ENCODE measurements at places on chromosomes 6 and 20.

DNA sequence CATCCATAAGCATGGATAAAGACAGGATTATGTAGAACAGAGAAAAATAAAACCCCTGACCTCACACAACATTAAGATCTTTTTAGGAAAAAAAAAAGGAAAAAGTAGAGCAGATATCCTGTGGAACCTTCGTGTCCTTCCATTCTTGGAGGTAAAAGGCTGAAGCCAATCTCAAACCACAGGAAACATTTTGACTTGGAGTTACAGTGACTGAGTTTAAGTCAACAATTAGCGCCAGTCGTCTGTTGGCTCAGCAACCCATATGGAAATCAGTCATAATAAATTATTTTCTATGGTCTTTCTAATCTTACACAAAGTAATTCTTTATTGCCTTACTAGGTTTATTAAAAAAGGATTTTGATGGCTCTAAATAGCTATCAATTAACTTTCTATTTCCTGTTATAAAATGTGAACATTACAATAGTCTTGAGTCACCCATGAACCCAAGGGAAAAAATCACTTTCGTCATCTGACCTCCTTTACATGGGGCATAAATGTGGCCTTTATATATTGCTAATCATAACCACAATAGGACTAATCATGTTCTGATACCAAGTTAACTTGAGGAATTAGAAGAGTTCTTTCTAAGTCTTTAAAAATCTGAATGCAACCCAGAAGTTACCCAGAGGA, 592.9 kb downstream of the TFAP2B start:
- no peak for DNase-seq

DNA sequence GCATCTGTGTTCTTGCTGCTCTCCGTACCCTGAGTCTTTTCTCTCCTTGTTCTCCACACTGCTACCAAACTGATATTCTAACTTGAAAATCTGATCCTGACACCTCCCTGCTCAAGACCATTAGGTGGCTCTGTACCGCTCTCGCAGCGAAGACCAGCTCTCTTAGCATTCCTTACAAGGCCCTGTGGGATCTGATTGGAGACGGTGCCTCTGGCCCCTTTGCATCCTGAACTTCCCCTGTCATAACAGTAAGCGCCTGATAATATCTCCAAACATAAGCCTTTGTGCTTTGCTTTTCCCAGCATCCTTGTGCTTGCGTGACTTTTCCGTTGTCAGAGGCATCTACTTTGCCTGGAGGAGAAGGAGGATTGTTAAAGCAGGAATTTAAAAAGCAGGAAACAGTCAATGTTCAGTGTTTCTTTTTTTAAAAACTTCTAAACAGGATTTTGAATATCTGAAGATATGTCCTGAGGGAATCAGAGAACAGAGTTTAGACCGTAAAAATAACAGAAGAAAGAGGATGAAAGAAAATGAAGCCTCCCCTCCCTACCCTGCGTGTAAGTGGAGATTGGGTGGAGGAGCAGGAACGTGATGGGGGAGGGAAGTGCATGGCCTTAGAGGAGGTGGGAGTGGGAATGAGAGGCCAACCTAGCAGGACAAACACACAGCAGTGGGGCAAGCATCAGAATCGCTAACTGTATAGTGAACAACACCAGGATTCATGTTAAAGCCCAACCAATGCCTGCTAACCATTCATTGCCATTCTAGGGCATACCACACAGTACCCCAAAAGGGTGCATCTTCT, 89.2 kb upstream of the STMND1 start:
- DNase-seq: no peak

GRCh38 chr6:80639181-80639629, 532.7 kb downstream of the BCKDHB start:
- DNase-seq: no peak

DNA sequence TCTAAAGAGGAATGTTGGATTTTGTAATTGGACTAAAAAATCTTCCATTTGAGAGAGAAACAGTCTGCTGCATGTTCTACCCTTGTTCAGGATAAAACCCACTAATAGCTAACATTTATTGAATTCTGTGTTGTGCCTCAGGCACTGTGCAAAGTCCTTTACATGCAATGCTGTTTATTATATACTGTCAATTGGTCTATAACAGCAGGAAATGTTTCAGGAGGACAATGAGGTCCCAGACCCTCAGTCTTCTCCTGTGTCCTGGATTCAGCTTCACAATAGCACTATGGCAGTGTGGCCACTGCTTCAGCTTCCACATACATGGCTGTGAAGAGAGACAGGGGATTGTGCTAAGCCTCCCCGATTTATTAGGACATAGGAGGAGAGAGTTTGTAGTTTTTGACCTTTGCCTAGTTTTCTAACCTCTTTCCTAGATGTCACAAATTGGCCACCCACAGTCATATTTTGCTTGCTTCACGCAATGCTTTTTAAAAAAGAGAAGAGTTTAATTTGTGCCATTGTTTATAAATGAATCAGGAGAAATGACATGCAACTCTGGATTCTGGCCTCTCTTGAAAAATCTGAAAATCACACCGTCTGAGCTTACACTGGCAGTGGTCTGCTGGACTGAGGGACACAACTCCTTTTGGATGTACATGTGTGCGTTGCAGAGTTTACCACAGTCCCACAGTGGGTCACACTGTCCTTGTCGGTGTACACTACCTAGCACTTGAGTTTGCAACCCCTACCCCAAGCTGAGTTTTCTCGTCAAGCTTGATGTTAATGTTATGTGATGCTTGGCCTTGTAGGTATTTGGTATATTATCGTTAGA, 11.3 kb downstream of the PTPN1 start:
- no peak for DNase-seq

DNA sequence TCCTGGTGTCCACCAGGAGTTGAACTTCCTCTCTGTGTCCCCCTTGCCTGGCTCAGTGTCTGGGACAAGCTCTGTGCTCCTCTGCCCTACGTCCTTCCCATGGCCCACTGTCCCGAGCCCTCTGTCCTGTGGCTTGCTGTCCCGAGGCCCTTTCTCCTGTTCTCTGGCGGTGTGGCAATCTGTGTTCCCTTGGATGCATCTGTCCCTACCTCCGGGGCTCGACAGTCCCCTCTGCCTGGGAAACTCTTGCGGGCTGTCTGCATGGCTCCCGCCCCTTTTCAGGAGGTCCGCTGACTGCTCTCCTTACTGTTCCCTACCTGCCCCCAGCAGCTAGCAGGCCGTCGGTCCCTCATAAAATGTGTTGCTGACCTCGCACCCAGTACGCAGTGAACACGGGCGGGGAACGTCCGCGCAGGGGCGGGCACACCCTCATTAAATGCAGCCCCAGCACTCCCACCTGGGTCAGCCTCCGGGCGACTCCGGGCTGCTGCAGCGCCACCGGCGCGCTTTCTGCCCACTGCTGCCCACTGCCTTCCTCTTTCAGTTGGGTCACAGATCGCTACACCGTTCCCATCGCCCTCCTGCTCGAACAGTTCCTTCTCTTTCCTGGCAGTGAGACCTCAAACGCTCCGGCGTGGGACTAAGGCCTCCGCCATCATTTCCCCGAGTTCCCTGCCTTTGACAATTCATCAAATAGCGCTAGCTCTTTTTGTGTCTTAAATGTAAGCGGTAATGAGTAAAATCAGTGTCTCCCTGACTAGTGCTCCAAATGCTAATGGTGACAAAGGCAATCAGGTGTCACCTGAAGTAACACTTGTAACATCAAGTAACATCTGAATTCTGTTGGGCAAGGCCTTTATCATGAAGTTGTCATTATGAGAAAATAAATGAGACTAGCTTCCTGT, 60.5 kb downstream of the RSPH3 start:
- peak; percentile 45 for DNase-seq

GRCh38 chr20:6636209-6637159, 131.0 kb upstream of the BMP2 start:
- DNase-seq: peak; percentile 65

GRCh38 chr6:140879946-140880345, 1252.8 kb upstream of the GJE1 start:
- DNase-seq: peak; percentile 39

DNA sequence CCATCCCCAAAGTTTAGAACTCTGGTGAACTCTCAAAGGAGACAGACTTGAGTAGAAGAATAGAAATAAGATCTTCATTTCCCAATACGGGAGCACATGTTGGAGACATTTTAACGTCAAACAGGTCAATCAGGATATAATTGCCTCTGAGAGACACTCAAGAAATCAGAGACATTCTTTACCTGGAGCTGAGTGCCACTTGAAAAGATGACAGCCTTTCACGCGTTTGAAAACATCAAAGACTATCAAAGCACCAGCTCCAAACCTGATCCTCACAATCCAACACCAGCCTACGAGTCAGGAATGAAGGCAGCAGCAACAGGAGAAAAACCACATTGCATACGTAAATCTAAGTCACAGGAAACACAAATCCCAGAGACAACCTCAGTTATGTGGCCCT, 571.5 kb upstream of the CDH4 start:
- DNase-seq: no peak

DNA sequence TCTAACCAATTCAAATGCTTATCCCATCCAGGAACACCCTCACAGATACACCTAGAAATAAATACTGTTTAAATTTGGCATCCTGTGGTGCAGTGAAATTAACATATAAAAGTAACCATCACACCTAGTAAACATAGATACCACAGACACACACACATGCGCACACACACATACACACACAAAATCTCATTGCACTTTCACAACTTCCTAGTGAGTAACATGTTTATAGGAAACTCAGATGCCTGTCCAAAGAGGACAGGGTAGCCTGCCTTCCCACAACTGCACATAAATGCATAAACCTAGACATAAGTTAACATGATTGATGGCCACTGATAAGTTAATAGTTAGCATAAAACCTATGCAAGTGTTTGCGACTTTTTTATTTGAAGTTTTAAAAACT, 56.8 kb downstream of the LRRC1 start:
- no peak for DNase-seq

DNA sequence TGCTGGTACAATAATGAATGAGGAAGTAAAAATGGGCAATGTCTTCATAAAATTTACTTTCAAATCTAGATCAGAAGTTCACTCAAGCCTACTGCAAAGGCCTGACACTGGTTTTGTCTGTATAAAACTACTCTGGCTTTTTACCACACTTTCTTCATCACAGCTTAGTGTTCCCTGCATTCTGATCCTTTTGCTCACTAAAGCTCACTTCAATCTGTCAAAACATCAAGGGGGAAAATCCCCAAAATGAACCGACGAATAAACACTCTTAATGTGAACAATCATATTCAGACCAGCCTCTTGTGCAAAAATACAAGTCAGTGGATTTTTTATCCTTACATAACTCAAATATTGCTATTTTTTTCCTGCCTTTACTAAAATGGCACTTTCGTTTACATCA, 98.5 kb downstream of the PRDM1 start:
- DNase-seq: peak; percentile 19

DNA sequence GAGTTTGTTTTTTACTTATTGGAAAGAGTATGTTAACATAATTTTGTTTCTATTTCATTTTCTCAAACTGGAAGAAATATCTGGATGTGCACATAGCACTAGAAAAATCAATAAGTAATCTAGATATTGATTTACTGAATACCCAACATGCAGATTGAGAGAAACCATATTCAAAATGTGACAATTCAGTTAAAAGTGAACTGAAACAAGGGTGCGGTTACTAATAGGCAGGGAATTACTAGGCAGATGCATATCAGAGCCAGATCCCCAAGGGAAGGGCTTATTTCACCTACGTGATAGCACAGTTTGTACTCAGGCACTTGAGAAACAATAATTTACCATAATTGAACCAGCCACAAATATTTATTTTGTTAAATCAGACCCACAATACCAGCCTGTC, 493.1 kb upstream of the FLRT3 start:
- DNase-seq: no peak

DNA sequence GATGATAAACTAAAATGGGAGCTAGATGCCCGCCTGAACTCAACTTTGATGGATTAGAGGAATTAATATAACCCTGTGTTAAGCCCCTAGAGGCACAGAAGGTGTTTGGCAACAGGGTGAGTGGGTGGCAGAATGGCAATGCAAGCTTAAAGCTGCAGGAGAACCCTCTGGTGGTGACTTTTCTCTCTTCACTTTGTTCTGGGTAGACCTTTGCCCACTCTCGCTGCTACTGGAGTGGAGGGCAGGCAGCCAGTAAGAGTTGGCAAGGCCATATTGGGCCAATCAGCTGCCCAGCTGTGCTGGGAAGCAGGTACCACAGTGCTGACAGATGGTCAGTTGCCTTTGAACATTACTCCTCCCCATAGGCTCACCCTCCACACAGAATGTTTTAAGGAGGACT, 468.2 kb downstream of the MMUT start:
- no peak for DNase-seq

DNA sequence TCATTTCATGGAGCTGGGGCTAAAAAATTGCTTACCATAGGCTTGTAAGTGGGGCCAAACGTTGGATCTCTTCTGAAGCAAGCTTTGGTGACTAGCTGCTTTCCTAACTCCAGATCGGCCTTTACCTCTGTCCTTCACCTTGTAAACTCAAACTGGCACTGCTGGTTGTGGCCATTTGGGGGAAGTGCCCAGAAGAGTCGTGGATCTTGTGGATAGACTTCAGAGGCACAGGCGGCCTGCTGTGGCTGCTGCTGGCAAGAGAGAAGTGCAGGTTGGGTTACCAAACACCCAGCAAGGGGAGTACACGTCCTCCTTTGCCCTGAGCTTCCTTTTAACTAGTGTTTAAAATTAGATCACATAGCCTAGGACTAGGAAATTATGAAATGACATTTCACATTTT, 36.8 kb upstream of the KLHL31 start:
- DNase-seq: peak; percentile 10

DNA sequence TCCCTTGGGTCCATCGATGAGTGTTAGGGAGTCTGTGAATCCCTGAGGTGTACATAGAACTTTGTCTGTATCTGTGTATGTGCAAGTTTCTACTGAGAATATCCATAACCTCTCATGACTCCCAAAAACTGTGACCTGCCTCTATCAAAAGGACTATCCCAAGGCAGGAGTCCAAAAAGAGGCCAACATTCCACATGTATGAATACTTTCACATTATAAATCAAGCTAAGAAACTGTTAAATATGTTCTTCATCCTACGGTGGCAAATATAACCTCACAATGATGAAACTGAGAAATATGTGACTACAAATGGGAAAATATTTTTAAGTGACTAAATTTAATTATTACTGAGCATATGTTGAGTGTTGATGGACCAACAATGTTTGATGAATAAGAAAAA, 16.1 kb upstream of the STX11 start:
- no peak for DNase-seq

- no peak for DNase-seq
These were observed 9.5 kb upstream of the CDC5L start for GRCh38 chr6:44377971-44378370.

GRCh38 chr6:113570641-113571040, 286.5 kb upstream of the MARCKS start:
- DNase-seq: no peak

- no peak for DNase-seq
These were observed 272.7 kb upstream of the PLCB4 start for GRCh38 chr20:8796088-8796660.

All from suppressor macrophage treated with lipopolysaccharide for 1 hour (primary cell).